ENCODE measurements at places on chromosomes 7 and 10.

DNA sequence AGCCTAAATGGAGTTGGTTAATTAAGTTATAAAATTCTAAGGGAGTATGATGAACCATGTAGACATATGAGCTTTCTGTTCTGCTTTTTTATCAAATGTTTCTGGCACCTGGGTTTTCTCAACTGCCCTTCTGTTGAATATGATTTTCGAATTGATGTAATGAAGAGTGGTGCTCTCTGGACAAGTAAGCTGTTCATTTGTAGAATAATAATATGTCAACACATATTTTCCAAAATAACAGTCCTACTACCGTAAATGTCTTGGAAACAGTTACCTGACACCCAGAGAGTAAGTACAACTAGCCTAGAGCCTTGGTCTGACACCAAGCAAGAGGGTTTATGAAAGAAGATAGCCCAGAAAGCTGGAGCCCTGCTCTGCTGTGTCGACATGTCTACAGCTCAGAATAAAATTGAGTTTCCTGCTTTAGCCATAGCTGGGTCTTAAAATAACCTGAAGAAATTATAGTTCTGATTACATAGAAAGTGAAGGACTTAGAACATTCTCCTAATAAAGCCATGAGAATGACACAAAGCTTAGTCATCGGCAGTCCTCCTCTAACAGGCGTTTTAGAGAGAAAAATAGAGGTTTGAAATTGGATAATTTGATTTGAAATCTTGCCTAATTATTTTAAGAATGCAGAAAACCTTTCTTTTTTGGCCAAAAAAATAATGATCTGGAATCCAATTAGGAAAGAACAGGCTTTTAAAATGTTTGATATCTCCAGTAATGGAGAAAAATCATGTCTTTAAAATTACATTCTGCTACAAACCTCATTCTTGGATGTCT is 25.1 kb downstream of the HDAC9 start:
- no peak for DNase-seq

DNA sequence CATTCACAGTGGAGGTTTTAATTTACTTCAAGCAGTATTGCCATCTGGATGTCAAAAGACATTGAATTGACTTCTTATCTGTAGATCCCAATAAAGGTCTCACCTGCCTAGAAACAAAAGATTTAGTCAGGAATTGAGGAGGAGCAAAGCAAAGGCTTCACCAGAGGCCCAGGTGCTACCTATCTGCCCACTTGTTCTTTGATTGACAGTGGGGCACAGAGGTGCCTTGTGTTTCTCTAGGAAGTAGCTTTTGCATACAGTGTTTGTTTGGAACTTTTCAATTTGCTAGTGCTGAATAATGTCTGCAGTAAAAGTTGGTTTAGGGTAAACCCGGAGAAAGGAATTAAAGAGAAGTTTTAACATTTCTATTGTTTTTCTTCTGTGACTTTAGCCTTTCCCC is 40.4 kb downstream of the AUTS2 start:
- DNase-seq: peak; percentile 80

DNA sequence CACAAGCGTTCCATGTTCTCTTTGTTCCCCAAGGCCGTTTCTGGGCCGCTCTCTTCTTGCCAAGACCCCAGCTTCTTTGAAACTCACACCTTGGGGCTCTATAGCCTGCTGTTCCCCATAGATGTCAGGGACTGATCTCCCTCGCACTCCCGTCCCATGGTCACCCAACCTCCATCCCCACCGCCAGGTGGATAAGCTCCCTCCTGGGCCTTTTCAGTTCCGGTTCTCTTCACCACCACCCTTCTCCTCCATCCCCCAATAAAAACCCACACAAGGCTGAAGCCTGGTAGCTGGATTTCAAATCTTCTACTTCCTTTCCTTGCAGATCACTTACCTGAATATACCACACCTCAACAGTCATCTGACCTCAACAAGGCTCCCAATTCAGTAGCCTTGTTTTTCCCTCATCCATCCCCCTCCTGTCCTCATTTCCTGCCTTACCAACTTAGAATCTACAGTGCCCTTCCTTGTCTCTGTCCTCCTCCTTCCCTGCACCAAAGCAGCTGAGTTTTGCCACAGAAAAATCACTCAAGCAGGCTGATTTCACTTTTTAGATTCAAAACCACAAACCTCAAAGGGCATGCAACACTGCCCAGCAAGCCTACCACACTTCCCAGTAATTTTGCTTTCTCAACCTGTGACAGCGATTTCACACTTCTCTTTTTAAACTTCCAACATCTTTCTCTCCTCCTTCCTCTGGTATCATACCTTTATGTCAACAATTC is 7.7 kb downstream of the SLC37A3 start:
- DNase-seq: no peak

DNA sequence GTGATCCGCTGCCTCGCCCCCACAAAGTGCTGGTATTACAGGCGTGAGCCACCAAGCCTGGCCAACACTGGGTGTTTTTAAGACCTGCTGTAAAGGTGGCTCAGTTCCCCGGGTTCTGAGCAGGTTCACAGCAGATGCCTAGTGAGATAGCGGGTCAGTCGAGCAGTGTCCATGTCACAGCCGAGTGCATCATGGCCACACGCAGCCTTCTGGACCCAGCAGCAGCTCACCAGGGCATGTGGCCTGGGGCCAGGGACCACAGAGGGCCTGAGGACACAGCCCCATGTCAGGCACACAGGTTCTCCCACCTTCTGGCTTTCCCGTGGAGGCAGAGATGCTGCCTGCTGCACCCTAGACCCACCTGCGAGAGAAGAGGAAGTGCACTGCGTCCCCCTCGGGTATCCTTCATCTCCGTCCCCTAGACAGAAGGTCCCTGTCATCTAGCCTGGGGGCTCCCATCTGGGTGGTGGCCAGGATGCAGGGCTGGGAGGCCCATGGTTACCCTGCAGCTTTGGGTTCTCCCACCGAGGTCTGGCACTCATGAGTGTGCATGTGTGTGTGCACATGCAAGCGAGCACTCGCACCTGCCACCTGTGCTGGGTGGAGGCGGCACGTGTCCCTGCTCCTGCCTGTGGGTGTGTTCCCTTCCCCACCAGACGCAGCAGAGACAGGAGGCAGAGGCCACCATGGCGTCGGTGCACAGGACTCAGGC is 98.6 kb downstream of the NKX6-2 start:
- DNase-seq: no peak

All from NCI-H146 (cell line).